ENCODE measurements at places on chromosomes 16 and 17. TPM values are rescaled to one million over a fixed set of nuclear protein-coding genes. Genes with fewer than 3 reads are reported as not detected.
A peak's percentile ranks its signal among the peaks of the same experiment; 100 is the strongest.

DNA sequence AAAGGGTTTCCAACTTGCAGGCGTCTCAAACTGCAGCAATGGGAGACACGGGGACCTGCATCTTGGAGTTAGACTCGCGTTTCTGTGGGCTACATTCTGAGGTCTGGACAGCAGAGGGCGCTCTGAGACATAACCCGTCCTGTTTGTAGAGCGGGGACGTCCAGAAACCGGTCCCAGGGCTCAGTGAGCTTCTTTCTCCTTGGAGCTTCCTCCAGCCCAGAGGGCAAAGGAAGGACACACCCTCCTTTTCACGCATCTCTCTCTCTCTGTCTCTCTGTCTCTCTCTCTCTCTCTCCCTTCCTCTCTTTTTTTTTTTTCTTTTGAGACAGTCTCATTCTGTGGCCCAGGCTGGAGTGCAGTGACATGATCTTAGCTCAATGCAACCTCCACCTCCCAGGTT is 19.8 kb downstream of the COX4I1 start:
- DNase-seq = no peak

DNA sequence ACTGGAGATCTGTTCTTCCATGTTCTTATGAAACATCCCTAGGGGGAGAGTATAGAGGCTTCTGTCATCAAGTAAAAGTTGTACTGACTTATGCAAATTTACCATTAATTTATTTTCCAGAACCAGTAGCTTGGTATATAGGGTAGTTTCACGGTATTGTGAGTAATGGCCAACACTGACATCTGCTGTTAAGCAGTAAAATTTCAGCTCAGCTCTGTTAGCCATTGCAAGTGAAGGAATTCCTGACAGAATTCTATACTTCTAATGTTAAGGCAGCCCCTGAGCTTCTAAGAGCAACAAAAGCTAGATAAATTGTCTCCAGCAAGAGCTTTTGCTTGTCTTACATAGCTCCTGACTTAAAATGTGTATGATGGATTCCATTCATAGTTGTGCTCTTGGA is 613.5 kb upstream of the C16orf82 start:
- no peak for DNase-seq

The CA5A gene
- total RNA-seq = not detected

- DNase-seq = no peak
Measured at GRCh38 chr16:20359997-20360396, 7.5 kb upstream of the UMOD start.

The CBX1 gene
- total RNA-seq = 57.9 TPM

The SLC52A1 gene
- 0.07 TPM for total RNA-seq

DNA sequence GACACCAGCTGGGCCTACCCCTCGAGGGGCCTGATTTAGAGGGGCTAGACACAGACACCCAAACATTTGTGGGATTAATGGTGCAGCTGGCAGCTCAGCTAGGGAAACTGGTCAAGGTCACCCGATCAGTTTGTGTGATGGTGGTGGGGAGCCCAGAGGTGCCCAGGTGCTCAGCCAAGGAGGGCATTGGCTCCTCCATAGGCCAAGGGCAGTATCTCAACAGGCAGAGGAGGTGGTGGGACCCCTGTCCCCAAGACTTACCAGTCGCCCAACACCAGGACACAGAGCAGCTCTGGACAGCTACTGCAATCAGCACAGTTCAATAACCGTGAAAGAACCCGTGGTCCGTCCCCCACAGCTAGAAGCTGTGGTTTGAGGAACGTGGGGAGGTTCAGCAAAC is 120.9 kb downstream of the C16orf78 start:
- DNase-seq = no peak

The E2F4 gene
- 82.9 TPM for total RNA-seq

The VAMP2 gene
- total RNA-seq = 4.0 TPM

- peak; percentile 37 for DNase-seq
Measured at GRCh38 chr16:58378401-58378800, 13.9 kb upstream of the GINS3 start.

The VMO1 gene
- total RNA-seq = 0.32 TPM

DNA sequence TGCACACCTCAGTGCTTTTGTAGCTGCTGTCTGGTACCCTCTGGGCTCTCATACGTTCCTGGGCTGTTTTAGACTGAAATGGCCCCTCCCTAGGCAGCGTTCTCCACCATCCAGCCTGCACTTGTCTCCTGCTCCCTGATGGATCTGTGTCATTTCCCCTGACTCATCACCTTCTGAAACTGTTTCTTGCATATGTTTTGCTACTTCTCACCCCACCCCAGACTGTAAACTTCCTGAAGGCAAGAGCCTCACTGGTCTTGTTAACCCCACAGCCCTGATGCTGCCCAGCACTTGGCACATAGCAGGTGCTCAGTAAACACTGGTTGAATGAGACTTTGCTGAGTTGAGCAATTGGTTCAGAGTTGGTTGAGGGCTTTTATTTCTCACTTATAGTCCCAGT is 78.7 kb downstream of the CRISPLD2 start:
- DNase-seq = no peak

GRCh38 chr17:43314611-43315011 is 80.8 kb upstream of the RNU2-1 start:
- no peak for DNase-seq

DNA sequence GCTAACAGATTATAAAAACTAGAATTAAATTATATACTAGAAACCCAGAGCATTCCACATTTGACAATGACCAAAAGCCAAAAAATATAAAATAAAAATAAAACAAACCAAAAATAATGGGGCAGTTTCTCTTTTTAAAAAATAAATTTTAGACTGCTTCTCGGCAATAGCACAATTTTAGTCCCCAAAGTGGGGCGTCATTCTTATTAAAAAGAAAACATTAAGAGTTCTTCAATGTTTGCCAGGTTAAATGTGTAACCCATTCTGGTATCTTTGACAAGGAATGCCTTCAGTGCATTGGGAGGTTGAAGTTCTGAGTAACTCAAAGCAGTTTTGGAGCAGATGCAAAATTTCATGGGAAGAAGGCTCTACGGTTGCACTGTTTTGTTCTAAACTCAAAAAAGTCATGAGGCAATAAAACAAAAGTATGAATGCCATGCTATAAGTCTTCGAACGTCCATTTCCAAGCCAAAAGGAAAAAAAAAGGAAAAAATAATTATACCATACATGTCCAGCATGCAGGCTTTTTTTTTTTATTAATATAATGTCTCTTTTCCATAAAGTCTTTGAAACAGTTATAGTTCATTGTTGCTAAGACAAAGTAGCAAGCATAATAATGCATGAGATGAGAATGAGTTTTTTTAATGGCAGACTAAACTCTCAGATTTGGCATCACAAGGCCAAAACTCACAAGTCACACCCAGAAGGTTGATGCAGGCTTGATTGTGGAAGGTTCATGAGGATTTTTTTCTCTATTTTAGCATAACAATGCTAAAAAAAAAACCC is 3.1 kb downstream of the MAF start:
- DNase-seq = no peak

GRCh38 chr16:51657848-51658247 is 506.8 kb upstream of the SALL1 start:
- no peak for DNase-seq

DNA sequence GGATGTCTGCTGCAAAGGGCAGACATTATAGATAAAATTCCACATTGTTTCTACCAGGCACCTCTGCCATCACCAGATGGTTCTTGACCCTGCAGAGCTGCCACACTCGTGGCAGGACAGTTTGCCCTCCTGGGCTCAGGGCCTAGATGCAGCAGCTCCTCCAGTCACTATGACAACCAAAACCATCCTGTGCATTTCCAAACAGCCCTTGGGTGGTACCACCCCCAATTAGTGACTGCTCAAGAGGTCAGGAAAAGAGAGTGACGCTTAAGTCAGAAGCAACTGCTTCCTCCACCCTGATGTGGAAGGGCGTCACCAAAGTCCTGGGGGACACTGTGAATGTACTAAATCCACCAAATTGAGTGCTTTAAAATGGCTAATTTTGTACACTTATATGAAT is 109.2 kb downstream of the C16orf95 start:
- no peak for DNase-seq

The TMEM238L gene
- not detected for total RNA-seq

The FOXO3B gene
- 3.9 TPM for total RNA-seq

- DNase-seq = no peak
Measured at GRCh38 chr17:72900654-72900971, 191.9 kb downstream of the SLC39A11 start.

GRCh38 chr16:65662256-65662655 is 540.4 kb upstream of the CDH11 start:
- DNase-seq = no peak

The NPIPB9 gene
- 0.99 TPM for total RNA-seq

GRCh38 chr16:78884204-78884603 is 716.3 kb downstream of the MAF start:
- no peak for DNase-seq

- DNase-seq = no peak
Measured at GRCh38 chr16:84574191-84574590, 43.7 kb downstream of the COTL1 start.

The TLCD3B gene
- total RNA-seq = 0.13 TPM

The KRTAP2-4 gene
- total RNA-seq = not detected

DNA sequence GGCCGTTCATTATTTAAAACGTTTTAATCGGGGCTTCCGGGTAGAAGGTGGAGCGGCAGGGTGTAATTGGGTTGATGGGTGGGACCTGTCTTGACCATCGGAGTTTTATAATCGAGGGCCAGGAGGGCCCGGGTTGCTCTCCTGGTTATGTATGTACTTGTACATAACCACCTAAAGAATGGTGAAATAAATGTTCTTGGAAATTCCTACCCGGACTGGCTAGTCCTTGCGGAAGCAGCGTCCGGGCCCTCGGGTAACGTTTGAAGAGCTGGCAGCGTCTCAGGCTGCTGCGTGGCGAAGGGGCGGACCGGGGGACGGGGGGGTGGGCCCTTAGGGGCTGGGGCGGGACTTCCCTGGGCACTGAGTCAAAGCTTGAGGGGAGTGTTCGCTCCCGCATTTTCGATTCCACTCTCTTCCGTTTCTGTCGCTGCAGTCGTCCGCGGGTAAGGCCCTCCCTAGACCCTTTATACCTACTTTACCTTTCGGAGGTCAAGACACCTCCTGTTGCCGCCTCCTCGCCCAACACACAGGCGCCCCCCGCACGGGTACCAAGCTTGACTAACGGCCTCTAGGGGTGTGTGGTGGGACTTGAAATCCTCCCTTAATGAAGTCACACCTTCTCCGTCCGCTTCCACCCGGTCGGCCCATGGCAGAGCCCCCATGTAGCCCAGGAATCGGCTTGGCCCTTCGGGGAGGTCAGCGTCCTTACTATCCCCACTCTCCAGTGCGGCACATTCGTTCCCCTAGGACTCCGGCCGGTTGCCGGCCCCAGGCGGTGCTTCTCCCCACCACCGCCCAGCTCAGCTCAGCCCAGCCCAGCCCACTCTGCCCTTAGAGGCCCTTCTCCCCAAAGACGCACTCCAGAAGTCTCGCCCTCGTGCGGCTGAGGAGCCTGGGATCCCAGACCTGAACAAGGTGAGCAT is at the start of gene TMEM106A:
Gene TMEM106A (plus strand): TSS at position 396 of the 923 bp plus-strand sequence. CDS start 1,167 bp downstream, outside the sequence.
- DNase-seq = peak; percentile 57

DNA sequence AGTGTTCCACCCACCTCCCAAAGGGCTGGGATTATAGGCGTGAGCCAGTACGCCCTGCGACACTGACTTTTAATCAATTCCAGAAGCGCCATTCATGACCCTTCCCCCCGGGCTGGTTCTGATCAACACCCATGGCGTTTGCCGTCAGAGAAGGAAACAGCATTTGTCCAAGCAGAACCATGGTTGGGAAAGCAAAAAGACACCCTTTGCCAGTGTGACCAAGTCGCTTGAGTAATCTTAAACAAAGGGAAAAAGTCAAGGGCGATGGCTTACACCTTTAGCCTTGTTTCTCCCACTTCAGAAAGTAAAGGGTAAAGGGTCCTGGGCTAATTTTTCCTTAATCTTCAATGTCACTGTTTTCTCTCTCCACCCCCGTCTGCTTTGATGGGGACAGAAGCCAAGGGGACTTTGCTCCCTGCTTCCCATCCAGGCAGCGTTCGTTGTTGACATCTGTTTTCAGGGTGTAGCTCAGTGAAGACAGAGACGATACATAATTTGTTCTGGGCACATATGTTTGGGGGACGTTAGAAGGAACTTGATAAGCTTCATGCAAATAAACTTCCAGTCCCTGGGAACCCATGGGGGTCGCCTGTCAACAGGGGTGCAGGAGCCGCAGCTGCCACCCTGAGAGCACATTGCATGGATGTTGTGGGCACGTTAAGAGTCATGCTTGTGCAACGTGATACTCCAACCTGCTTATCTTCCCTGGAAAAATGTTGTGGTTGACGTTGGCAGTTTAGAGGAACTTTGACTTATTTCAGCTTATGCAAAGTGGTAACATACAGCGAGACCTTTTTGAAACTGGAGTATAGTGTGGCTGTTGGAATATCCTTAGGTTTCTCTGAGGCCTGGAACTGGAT is 50.6 kb upstream of the TANGO6 start:
- DNase-seq = no peak

The LRRC46 gene
- total RNA-seq = not detected
